ENCODE measurements at places on chromosomes 7 and 10.

GRCh38 chr10:126908225-126908624 is 3.0 kb downstream of the DOCK1 start:
- no peak for DNase-seq

DNA sequence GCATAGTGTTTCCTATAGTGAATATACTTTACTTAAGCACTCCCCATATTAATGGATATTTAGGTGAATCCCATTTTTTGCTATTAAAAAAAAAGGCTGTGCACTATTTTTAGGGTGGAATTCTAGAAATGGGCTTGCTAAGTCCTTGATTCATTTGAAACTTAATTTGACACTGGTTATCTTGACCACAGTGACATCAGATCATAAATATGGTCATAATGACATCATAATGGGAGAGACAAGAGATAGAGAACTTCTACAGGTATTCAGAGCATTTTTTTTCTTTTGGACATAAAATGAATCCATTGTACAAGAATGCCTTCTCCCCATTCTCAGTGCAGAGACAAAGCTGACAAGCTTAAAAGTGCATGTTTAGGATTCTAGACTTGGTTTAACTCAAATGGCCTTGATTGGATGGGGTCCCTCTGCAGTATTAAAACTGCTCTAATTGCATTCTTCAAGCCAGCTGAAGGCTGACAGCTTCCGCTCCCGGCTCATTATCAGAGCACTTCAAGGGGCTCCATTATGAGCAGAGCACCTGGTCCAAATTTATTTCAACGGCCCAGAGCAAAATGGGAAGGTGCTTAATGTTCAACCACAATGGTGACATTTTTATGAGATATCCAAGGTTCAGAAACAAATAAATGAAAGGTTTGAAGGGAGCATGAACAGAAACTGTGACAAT is 104.8 kb downstream of the JAZF1 start:
- DNase-seq, result no peak

DNA sequence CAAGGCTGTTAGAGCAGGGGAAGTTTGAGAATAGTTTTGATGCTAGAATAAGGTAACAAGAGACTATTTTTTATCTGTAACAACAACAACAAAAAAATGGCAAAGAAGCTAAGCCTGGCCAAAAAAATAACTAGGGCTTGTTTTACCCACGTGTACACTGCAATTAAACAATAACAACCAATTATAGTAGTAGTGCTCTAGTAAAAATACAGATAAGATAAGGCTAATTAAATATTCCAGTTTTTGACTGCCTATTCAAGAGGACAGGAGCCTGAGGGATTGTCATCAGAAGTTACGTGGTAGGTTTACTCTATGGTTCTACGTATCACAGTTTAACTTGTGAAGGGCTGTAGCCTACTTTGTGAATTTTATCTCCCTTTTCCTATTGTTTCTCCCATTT is 29.2 kb downstream of the PCGF5 start:
- no peak for DNase-seq

GRCh38 chr7:151542606-151543130 is 23.0 kb upstream of the RHEB start:
- DNase-seq, result no peak
